ENCODE measurements at places on chromosomes 4 and X.

GRCh38 chr4:88196013-88196365 is 37.5 kb upstream of the ABCG2 start:
- no peaks in the 10 kb centered on the region for H3K4me1 ChIP-seq
- H3K27ac ChIP-seq = no peak overlapping the region
- H3K27me3 ChIP-seq = no peaks in the 10 kb centered on the region
- H3K4me3 ChIP-seq = no peak overlapping the region

- H3K4me1 ChIP-seq = peaks cover 24% of the 10 kb centered on the region
- no peaks in the 10 kb centered on the region for H3K27me3 ChIP-seq
- H3K27ac ChIP-seq = peak within 1 kb of the TSS; percentile 97
- H3K4me3 ChIP-seq = peak within 1 kb of the TSS; percentile 77
- H3K36me3 ChIP-seq = peaks cover 26% of the 10 kb centered on the region
Observed at GRCh38 chr4:55948726-55949481, at the start of gene CEP135. TSS of gene CEP135 (plus strand) at chr4:55948945. CDS start at chr4:55952131, 3,186 bp downstream.

GRCh38 chr4:2261110-2261852 is 628 bp downstream of the MXD4 start:
- peaks cover 15% of the 10 kb centered on the region for H3K4me1 ChIP-seq
- DNase-seq = peak; percentile 55
- peak overlapping the region; percentile 66 for H3K27ac ChIP-seq
- no peaks in the 10 kb centered on the region for H3K27me3 ChIP-seq
- H3K4me3 ChIP-seq = peak overlapping the region; percentile 92

DNA sequence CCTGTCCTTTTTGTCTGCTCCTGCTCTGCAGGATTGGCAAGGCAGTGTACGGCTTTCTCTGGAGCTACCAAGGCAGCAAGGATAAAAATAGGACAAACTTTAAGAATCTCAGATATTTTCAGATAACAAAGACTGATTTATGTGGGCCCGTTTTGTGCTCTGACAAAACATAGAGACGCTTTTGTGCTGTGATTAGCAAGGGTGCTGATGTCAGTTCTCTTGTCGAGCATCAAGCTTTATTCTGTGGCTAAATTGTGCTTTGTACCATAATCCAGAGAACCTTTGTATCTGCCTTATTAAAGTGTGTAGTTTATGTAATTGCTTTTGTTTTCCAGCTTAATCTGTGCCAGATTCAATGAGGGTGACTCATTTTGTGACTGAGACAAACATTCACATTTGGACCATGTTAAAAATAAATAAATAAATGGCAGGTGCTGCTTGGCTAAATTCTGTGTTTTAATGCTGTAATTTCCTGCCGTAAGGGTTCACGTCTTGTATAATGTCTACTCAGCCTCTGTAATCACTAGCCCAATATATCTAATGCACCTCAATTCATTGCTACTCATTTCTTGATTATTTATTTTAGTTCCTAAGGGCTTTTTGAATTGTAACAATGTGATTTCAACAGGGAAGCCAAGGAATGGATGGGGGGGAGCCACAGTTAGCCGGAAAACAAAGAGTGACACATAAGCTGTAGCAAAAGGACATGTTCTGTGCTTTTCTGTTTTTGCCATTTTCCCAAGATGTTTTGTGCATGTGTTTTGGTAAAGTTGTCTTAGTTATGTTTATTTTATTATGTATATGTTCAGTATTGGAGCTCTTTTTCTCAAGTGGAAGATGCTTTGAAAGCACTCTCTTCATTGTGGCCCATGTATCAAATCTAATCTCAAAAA is 75.1 kb downstream of the GAB1 start:
- H3K4me3 ChIP-seq = no peak overlapping the region
- peaks cover 6% of the 10 kb centered on the region for H3K36me3 ChIP-seq
- no peaks in the 10 kb centered on the region for H3K4me1 ChIP-seq
- no peak for DNase-seq
- H3K27me3 ChIP-seq = no peaks in the 10 kb centered on the region

DNA sequence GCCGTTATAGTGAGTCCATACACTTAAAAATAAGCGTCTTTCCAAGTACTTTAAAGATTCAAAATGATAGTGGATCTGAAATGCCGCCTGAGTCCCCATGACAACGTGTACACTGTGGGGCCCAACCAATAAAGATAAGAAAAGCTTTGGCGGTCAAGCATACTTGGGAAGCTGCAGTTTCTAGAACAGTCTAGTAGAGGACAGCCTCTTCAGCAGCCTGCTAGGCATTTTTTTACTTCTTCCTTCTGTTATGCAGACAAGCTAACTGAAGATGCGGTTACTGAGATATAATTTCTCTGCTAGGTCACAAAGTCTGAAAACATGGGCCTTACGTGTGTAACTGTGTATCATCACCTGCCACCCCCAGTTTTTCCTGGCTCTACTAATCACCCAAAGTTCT is 402 bp upstream of the UPRT start:
- H3K27me3 ChIP-seq = no peaks in the 10 kb centered on the region
- peak overlapping the region; percentile 52 for H3K4me3 ChIP-seq
- no peaks in the 10 kb centered on the region for H3K4me1 ChIP-seq

DNA sequence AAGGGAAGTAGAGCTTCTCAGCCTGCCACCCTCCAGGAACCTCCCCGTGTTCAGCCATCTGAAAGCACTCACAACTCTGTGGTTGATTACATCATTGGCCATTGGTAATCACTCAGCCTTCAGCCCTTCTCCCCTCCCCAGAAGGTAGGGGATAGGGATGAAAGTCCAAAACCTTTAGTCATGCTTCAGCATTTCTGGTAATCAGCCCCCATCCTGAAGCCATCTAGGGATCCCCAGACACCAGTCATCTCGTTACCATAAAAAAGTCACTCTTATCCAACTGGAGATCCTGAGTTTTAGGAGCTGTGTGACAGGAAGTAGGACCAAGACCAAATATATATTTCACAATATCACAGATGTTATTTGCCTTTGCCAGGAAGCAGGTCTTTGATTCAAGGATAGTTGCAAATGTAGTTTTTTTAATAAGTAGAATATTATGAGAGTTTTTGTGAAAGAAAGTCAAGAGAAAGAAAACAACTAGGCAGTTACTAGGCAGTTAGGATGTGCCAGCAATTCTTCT is 364.6 kb upstream of the NOCT start:
- no peak for DNase-seq
- no peak overlapping the region for H3K4me3 ChIP-seq
- H3K27me3 ChIP-seq = no peaks in the 10 kb centered on the region
- H3K36me3 ChIP-seq = no peaks in the 10 kb centered on the region

- no peaks in the 10 kb centered on the region for H3K4me1 ChIP-seq
- H3K36me3 ChIP-seq = no peaks in the 10 kb centered on the region
- no peak overlapping the region for H3K27ac ChIP-seq
Observed at GRCh38 chr4:8038719-8039251, 99.1 kb upstream of the AFAP1 start.

DNA sequence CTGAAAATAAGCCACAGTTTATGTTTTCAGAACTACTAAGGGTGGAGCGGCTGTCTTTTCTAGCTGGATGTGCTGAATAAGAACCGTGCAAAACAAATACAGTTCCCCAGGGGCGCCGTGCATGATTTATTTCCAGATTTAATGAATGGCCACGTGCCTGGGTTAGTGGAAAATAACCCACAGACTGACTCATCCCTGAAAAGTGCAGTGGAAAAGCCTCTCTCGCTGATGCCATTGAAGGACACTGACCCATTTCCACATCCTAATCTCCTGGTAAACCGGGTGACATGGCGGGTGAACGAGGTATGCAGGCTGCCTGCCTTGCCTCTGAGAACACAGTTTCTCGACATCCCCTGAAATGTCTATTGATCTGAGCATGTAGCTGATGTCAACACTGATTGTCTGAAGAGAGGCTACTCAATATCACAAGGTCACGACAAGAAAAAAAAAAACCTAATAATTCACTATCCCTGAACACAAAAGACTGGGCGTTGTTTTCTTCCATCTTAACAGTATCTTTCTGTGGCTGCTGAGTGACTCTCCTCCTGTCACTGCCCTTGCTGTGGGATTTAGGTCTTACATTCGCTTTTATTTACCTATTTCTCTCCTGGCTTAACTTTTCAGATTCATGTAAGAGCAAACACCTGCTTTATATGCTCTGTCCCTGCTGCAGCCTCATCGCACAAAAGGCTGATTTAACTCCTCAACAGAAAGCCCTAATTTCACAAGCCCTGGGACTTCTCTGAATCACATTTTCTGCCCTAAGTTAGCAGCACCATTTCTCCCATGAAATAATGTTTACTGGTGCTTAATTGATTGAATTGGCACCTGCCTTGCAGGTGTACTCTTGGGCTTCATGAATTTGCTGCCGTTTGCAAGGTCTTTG is 76.9 kb upstream of the SCOC start:
- no peaks in the 10 kb centered on the region for H3K27me3 ChIP-seq
- H3K27ac ChIP-seq = no peak overlapping the region
- no peak for DNase-seq
- H3K4me1 ChIP-seq = peaks cover 25% of the 10 kb centered on the region
- no peaks in the 10 kb centered on the region for H3K36me3 ChIP-seq

DNA sequence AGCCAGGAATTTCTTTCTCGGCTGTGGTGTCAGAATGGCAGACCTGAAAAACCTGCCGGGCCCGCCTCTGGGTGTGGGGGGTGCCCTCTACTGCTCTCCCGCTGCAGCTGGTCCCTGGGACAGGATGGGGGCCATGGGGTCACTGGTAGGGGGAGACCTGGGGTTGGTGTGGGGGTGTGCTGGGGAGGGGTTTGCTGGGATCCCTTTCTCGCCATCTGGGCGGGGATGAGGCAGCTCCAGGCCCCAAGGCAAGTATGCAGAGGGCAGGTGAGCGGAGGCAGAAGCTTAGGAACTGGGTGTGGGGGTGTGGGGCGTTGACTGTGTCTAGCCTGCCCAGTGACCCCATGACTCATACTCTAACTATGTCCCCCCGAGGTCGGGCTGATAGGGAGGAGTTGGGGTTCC is 884 bp downstream of the CCDC120 start:
- H3K27me3 ChIP-seq = no peaks in the 10 kb centered on the region
- H3K4me3 ChIP-seq = peak overlapping the region; percentile 49
- peaks cover 14% of the 10 kb centered on the region for H3K36me3 ChIP-seq
- H3K27ac ChIP-seq = peak overlapping the region; percentile 85

Measured in RWPE2 (cell line).